Glomerular endothelial cell (primary cell): ENCODE measurements at places on chromosomes 3 and 15. TPM values are rescaled to one million over a fixed set of nuclear protein-coding genes. Genes with fewer than 3 reads are reported as not detected.

- no peak for DNase-seq
These were observed 8.6 kb upstream of the ITGB5 start for GRCh38 chr3:124895756-124896155.

Gene SH3GL3
- not detected in 2 replicates for total RNA-seq

GRCh38 chr15:49877873-49878521 lies 241.0 kb downstream of the ATP8B4 start:
- no peak for DNase-seq

Gene SLC22A14
- total RNA-seq, result 0.18 TPM in 1 of 2 replicates, not detected in the other

Gene TIMP4
- total RNA-seq, result 0.10 TPM in 1 of 2 replicates, not detected in the other

Gene MDFIC2
- not detected in 2 replicates for total RNA-seq

DNA sequence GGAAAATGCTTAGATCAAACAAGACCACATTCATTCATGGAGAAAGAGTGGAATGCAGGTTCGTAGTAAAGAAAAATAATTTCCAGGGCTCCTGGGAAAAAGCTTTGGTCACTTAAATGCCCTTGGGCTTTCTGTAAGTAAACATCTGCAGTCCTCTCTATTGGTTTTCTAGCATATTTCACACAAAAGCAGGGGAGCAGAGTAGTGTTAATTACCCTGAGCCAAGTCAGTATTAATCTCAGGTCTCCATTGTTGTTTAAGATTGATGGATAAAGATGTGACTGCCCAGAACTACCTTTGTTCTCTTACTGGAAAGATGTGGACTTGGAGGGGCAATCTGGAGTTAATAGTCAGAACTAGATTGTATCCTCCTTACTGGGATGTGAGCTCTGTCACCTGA lies 242.6 kb downstream of the PTPRG start:
- DNase-seq, result no peak

DNA sequence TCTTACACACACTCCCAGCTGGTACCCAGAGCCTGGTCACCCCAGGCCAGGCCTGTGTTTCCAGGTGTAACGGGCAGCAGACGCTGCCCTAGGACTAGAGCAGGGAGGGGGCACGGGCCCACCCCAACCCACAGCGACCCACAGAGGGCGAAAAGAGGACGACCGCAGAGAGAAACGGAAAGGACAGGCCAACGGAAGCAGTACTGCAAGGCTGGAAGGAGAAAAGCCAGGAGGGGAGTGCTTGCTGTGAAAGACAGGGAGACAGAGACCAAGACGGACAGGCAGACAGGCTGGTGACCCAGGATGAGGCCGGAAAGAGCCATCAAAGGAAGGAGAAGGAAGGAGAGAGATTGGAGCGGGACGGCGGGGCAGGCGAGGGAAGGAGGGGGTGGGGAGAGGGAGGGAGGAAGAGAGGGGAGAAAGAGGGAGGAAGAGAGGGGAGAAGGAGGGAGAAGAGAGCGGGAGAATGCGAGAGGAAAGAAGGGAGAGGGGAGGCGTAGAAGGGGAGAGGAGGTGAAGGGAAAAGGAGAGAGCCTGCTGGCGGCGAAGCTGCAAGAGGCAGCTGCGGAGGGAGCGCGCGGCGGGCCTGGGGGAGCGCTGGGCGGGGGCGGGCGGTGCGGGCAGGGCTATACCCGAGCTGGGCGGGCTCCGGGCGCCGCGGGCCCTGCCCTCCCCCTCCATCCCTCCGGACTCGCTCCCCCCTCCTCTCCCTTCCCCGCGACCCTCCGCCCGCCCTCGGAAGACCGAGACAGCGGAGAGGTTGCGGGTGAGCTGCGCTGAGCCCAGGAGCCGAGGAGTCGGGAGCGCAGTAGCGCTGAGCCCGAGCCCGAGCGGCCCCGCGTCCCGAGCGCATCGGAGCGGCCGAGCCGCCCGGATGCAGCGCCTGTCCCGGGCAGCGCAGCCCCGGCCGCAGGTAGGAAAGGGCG lies at the start of gene SLC6A1:
SLC6A1 (plus strand) TSS at position 732 of the 926 bp plus-strand sequence. CDS start 24,464 bp downstream, outside the sequence.
- no peak for DNase-seq

DNA sequence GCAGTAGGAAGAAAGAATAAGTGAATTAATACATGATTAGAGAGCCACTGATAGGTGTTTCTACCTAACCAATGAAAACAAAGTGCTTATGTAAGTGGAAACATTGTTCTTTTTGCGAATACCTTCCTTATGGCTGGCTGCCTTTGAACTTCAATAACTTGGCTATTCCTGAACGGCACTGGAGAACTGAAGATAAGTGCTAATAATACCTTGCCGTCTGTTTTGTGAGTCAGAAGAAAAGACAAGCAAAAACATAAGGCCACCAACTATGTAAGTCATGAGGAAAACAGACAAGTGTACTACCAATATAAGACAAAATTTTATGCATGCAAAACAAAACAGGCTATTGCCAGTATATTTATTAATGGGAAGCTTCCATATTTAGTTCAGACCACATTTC lies 160.6 kb downstream of the SUCLG2 start:
- DNase-seq, result no peak

Gene KBTBD13
- not detected in 2 replicates for total RNA-seq
